Fibroblast of pulmonary artery (primary cell): ENCODE measurements at places on chromosomes 2 and 18.
A peak's percentile ranks its signal among the peaks of the same experiment; 100 is the strongest.

DNA sequence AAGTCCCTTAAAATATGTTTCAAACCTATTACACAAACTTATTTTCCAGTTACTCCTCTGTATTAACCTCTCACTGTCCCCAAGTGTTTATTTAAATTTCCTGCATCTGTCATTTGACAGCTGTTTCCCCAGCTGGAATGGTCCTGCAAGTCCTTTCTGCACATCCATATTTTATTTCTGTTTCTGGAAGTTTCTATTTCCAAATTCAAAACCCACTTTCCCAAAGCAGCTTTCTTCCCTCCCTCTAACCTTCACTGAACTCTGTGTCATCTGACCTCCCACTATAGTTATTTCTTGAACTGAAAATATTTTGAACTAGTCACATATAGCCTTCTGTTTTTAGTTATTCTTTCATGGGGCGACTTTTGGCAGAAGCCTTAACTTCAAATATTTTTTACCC is 459.4 kb upstream of the MC4R start:
- DNase-seq, result no peak

DNA sequence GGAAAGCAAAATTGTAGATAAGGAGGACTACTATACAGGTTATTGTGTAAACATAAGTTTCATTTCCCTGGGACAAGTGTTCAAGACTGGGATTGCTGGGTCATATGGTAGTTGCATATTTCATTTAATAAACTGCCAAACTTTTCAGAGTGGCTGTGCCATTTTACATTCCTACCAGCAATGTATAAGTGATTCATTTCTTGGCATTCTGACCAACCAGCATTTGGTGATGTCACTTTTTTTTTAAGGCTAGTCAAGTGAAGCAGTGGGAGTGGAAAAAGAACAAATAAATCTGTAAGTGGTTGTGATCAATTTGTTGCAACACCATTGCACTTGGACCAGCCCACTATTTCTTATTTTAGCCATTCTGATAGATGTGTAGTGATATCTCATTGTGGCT is 5.2 kb upstream of the CHCHD5 start:
- peak; percentile 91 for DNase-seq

GRCh38 chr2:122755281-122755780 is 999.9 kb downstream of the TSN start:
- peak; percentile 84 for DNase-seq

GRCh38 chr18:11808001-11808855 is 43.0 kb upstream of the CHMP1B start:
- DNase-seq, result peak; percentile 7

- DNase-seq, result peak; percentile 94
Measured at GRCh38 chr2:159118115-159118858, 149.8 kb downstream of the TANC1 start.
